Stomach (tissue), 19 donors: ENCODE measurements at places on chromosomes 5 and 9. TPM values are rescaled to one million over a fixed set of nuclear protein-coding genes. Genes with fewer than 3 reads are reported as not detected.

- DNase-seq, result no peak
These were observed 107.5 kb upstream of the FBN2 start for GRCh38 chr5:128645581-128645980.

DNA sequence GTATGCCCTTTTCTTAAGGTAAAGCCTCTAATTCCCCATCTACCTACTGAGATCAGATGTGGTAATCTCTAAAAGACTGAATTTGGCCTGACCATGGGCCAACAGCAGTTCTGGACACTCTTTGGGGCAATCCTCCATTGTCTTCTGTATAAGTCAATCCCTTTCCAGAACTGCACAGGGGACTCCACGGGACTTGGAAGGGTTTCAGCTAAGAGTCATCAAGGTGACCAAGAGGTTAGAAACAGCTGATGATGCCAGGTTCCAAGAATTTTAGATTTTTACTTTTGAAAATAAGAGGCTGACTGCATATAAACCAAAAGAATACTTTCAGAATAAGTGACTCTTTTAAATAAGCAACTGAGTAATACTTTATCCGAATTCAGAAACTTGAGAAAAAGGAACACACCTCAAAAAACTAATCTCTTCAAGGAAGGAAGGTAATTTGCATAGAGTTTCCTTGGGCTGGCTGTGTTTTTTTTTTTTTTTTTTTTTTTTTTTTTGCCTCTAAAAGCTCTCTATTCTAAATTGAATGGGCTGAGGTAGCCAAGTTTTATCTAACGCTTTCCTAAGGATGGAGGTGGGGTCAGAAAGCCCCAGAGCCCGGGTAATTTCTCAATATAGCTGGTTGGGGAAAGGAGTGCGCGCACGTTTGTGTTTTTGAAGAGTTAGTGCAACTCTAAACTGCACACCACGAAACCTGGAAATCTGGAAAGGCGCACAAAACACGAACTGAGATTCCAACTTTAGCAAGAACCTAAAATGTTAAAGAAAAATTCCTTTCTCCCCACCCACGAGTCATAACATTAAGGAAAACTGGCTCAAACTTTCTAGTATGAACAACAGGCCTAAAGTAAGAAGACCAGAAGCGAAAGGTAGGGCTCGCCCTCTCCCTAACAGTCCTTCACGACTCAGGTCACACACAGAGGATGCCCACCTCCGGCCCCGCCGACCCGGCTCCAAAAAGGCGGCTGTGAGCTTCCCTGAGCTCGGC, 1.3 kb downstream of the VCP start:
- peak; percentile 48 for DNase-seq

- no peak for DNase-seq
These were observed 58.7 kb upstream of the PTPN3 start for GRCh38 chr9:109556786-109557185.

GRCh38 chr5:107474716-107475489, 195.8 kb downstream of the EFNA5 start:
- no peak for DNase-seq

- DNase-seq, result peak; percentile 13
These were observed 479.9 kb downstream of the KDM4C start for GRCh38 chr9:7237473-7238246.

DNA sequence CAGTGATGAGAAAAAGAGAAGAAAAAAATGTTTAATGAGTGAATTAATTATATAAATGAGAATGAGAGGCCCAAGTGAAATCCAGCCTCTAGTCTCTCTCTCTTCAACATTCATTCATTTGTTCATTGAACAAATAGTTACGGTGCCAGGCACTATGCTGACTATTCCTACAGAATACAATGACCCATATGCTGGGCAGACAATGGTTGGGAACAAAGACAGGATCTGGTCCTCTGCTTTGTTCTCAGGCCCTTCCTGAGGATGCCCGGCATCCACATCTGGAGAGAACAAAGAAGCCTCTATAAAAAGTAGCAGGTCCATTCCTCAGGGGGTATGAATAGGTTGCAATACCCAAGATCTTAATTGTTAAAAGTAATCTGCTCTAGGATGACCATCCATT, 6.9 kb downstream of the ADAM19 start:
- DNase-seq, result no peak

- no peak for DNase-seq
These were observed 1034.0 kb downstream of the DTWD2 start for GRCh38 chr5:117954331-117954730.

- no peak for DNase-seq
These were observed 256.2 kb downstream of the FER start for GRCh38 chr5:109003928-109004327.

DNA sequence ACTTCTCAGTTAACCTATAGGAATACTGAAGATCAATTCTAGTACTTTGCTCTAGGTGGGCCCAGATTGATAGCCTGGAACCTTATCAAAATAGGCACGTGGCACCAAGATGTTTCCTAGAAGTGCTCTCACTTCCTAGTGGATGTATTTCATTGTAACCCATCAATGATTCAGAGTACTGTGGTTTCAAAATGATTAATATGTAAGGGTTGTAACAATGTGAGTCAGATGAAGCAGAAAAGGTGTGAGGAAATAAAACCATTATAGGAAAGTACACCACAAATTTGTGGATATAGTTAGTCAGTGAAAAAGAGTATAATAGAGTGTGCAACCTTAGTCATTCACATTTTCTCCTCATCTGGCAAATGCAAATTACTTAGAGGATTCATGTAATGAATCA, 177.3 kb upstream of the FST start:
- no peak for DNase-seq

GRCh38 chr9:94169968-94170367, 85.7 kb downstream of the PTPDC1 start:
- DNase-seq, result no peak

The SCGB3A1 gene
- not detected for total RNA-seq

The LRRC26 gene
- 11.2 TPM for total RNA-seq

The FBXL7 gene
- total RNA-seq, result 17.1 TPM

The TTC23L gene
- total RNA-seq, result 0.89 TPM

The IL9 gene
- not detected for total RNA-seq

The LOX gene
- 8.2 TPM for total RNA-seq

The TAL2 gene
- total RNA-seq, result not detected
